ENCODE measurements at places on chromosomes 16 and 17.

DNA sequence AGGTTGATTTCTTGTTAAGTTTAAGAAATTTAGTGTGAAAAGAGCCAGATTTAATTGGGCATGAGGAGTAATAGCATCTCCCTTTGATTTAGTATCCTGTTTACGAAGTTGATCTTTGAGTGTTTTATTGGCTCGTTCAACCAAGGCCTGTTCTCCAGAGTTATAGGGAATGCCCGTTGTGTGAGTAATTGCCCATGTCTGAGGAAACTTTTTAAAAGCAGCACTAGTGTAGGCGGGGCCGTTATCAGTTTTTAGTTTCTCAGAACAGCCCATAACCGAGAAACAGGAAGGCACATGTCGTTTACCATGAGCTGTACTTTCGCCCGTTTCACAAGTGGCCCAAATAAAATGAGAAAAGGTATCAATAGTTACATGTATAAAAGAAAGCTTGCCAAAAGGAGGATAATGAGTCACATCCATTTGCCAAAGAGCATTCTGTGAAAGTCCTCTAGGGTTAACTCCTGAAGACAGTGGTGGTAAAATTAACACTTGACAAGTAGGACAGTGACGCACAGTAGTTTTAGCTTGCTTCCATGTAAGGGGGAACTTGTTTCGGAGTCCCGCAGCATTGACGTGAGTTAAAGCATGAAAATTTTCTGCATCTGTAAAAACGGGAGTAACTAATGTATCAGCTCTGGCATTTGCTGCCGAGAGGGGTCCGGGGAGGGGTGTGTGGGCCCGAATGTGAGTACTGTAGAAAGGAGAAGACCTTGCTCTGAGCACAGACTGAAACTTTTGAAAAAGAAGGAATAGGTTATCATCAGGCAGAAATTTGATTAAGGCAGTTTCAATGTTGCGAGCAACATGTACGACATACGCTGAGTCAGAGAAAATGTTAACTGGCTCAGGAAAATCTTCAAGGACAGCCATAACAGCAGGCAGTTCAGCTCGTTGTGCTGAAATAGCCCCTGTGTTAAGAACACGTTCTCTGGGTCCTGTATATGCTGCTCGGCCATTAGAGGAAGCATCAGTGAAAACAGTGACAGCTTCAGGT is 18.5 kb upstream of the KCTD5 start:
- DNase-seq, result peak; percentile 55

DNA sequence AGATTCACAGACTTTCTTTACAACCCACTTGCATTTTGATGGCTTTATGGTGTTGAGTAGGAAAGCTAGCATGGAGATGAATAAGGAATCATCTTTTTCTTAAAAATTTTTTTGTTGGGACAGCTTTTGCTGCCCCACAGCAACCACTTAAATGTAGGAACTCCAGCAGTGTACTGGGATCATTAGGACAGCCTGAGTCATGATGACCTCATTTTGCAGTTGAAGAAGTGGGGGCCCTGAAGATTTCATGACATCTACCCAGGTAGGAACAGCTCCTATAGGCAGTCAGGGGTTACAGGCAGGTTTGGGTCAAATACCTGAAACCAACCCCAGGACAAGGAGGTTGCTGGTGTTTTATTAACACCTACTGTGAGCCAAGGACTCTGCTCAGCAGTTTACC is 2.1 kb downstream of the METTL22 start:
- peak; percentile 10 for DNase-seq

- no peak for DNase-seq
These were observed 26.5 kb downstream of the SREBF1 start for GRCh38 chr17:17810084-17810894.

GRCh38 chr16:81925016-81925415 is 86.3 kb downstream of the SDR42E1 start:
- DNase-seq, result no peak

- no peak for DNase-seq
These were observed 13.3 kb upstream of the SBK1 start for GRCh38 chr16:28279006-28279405.

DNA sequence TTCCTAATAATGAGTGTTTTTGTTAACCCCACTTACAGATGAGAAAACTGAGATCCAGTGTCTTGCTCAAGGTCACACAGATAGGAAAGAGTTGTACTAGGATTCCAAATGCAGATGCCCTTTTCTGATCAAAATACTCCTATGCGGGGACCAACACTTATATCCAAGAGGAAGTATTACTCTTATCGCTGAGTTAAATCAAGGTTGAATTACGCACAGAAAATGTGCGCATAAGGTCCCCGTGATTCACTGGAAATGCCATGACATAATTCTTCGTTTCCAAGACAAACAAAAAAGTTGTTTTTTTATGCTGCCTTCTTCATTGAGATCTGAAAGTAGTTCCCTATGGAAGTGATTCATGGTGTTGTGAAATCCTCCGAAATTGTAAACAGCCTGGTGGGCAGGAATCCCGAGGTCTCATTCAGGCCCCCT is 463.8 kb upstream of the HSBP1 start:
- peak; percentile 85 for DNase-seq

DNA sequence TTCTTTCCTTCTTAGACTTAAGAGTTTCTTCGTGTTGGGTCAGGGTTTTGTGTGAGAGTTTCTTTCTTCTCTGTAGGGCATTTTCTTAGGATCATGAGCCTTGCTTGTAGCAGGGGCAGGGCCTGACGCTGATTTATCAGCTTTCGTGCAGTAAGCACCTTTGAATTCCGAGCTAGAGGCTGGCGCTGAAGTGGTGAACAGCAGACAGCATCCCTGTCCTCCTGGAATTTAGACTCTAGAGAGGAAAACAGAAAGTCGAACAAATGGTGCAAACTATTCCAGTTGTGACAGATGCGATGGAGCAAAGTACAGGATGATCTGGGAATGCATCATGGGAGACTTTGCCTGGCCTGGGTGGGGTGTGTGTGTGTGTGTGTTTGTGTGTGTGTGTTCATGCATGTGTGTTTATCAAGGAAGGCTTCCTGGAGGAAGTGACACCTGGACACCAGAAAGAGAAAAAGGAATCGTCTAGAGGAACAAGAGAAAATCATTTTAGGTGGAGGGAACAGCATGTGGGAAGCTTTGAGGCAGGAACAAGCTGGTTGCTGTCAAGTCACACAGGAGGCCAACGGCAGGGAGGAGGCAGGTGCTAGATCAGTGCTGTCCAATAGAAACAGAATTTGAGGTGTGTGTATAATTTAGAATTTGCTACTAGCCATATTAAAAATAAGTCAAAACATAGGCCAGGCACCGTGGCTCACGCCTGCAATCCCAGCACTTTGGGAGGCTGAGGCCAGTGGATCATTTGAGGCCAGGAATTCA is 60.2 kb downstream of the WWP2 start:
- no peak for DNase-seq

DNA sequence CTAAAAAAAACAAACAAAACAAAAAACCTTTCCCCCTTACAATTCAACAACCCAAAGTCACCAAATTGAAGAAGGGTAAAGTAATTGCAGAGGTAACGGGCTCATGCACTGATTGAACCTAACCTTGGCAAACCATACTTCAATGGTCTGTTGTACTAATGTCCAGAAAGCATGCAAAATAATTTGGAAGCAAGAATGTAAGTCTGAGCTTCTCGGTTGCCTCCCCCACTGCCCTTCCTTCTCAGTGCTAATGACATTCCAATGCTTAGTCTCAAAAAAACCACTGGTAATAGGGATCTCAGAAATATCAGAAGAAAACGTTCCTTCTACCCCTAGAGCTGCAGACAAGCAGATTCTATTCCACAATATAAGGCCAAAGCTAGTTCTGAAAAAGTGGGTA is 15.8 kb downstream of the KRABD2 start:
- no peak for DNase-seq

Data from adipocyte (in vitro differentiated cells).